ENCODE measurements at places on chromosomes 3 and 15. TPM values are rescaled to one million over a fixed set of nuclear protein-coding genes. Genes with fewer than 3 reads are reported as not detected.

DNA sequence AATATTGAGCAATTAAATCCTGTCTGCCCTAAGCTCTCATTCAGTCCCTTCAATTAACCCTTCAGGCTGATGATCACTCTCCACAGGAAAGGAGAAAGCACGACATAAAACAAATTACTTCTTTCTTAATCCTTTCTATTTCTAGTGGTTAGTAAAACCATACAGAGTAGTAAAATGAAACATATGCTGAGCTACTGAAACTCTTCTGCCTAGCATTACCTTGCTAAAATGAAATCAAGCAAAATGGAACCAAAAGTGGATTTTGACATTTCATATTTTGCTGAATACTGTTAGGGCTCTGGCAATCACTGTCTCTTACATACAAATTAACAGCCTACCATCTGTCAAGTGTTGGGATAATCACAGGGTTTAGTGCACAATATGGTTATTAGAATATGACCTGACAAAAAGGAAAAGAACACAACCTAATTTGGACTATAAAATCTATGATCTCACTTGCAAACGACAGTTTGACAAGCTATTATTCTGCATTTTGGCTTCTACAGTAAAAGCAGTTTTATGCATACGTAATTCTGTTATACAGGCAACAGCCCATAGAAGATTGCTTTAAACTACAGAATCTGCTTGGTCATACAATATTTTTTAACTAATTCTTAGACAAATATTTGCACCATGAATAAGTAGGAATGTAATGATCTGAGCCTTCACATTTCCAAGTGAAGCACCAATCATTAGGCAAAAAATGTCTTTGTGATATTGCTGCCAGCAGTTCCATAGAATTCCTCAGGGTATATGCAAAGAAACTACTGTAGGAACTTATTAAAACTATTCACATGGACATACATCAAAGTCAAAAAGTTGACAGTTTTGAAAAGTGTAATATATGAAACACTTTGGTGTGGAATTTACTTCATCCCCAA, 105.0 kb downstream of the FHIT start:
- no peak for DNase-seq

GRCh38 chr15:51793521-51794305, 35.7 kb upstream of the TMOD3 start:
- DNase-seq, result no peak

DNA sequence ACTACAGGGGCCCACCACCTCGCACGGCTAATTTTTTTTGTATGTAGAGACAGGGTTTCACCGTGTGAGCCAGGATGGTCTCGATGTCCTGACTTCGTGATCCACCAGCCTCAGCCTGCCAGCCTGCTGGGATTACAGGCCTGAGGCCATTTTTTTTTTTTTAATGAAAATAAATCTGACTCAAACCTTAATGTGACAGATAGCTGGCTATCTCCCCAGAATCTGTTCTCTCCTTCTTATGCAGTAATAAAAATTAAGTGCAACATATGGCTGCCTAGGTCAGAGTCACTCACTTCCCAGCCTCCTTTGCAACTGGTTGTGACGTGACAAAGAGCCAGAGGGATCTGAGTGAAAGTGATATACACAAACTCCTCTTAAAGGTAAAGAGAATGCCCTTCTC, 53.0 kb downstream of the ZNF148 start:
- no peak for DNase-seq

- no peak for DNase-seq
These were observed 45.5 kb downstream of the HPS3 start for GRCh38 chr3:149174901-149175300.

GRCh38 chr15:51818150-51818549, 11.3 kb upstream of the TMOD3 start:
- no peak for DNase-seq

GRCh38 chr3:16428612-16429011, 84.9 kb downstream of the RFTN1 start:
- DNase-seq, result no peak

GRCh38 chr3:114320246-114320645, 26.4 kb downstream of the TIGIT start:
- no peak for DNase-seq

GREM1 gene
- total RNA-seq, result not detected

USP50 gene
- 0.80 TPM for total RNA-seq

OSBPL10 gene
- 125 TPM for total RNA-seq

GOLGA6L9 gene
- total RNA-seq, result 2.0 TPM

Measured in activated B cell treated with CpG ODN at 0.5 μM for 24 hours (primary cell).